ENCODE measurements at places on chromosomes 3 and 15.
A peak's percentile ranks its signal among the peaks of the same experiment; 100 is the strongest.

GRCh38 chr3:66567077-66567476, 66.3 kb upstream of the LRIG1 start:
- DNase-seq: no peak

- DNase-seq: peak; percentile 46
These were observed 877 bp downstream of the NIT2 start for GRCh38 chr3:100335434-100335833.

DNA sequence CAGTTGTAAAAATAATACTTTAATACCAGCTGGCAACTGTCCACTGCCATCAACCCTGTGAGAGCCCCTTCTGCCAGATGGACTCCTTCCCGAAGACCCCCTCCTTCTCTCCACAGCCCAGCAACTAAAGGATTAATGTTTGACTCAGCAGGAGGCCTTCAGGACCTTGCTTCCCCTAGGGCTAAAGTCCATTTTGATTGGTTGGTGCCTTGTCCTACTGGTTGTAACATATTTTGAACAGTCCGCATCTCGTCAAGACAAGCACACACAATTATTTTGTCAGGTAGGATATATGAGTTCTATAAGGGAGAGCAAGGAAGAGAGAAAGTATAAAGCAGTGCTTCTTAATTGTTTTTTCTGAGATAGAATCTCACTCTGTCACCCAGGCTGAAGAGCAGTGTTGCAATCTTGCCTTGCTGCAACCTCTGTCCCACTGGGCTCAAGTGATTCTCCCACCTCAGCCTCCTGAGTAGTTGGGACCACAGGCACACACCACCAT, 18.6 kb downstream of the ACOX2 start:
- DNase-seq: no peak

DNA sequence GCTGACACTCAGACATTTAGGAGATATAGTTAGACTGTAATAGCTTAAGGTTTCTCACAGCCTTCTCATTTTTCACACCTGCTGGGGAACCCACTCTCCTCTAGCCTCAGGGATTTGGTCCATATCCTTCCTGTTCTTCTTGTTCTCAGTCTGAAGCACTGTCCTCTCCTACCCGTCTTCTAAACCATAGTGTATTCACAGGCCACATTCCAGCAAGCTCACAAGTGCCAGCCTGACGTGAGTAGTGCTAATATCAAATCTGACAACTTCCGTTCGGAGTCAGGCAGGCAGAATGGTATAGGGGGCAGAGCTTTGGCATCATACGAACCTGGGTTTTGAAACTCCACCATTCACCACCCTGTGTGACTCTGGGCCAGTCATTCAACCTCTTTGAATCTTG, 6.9 kb upstream of the CA12 start:
- no peak for DNase-seq
